Progenitor cell of endocrine pancreas (in vitro differentiated cells): ENCODE measurements at places on chromosomes 16 and 17. TPM values are rescaled to one million over a fixed set of nuclear protein-coding genes. Genes with fewer than 3 reads are reported as not detected.

DNA sequence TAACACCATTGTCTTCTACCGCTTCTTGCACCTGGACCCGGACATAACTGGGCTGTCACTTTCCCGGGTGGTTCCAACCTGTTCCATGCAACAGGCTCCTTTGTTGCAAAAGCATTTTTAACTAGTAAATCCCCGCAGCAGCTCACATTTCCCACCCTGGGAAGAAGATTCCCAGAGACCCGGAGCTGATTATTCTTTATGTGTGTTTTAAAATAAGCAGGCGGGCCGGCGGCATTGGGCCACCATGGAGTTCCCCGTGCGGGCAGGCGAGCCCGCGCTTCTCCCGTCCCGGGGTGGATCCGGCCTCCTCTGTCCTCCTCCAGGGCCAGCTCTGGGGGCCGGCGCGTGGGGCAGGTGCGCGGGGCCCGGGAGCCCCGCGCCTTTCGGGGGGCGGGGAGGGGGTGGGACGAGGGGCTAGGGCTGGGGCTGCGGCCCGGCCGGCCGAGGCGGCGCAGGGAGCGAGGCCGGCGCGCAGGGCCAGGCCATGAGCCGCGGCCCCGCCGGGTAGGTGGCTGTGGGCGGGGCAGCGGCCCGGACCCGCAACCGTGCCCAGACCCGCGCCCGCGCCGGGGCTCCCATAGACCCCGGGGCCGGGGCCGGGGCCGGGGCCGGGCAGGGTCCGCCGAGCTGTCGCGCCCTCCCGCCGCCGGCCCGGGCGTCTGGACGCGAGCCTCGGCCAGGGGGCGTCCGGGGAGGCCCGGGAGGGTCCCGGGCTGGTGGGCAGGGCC is 1.7 kb downstream of the CRAMP1 start:
- H3K4me1 ChIP-seq = peaks cover 31% of the 10 kb centered on the region
- no peaks in the 10 kb centered on the region for H3K27me3 ChIP-seq
- peaks cover 2% of the 10 kb centered on the region for H3K36me3 ChIP-seq
- DNase-seq = peak; percentile 18
- peak overlapping the region; percentile 86 for H3K4me3 ChIP-seq
- peak overlapping the region; percentile 93 for H3K27ac ChIP-seq

GRCh38 chr16:31085411-31085810 is 3.3 kb downstream of the PRSS53 start:
- H3K27me3 ChIP-seq = no peaks in the 10 kb centered on the region
- no peaks in the 10 kb centered on the region for H3K4me1 ChIP-seq
- H3K27ac ChIP-seq = no peak overlapping the region
- no peak overlapping the region for H3K4me3 ChIP-seq
- H3K36me3 ChIP-seq = no peaks in the 10 kb centered on the region

- no peaks in the 10 kb centered on the region for H3K4me1 ChIP-seq
- H3K27me3 ChIP-seq = no peaks in the 10 kb centered on the region
- no peak for DNase-seq
- H3K27ac ChIP-seq = no peak overlapping the region
Measured at GRCh38 chr16:552171-552570, 8.0 kb upstream of the PRR35 start.

GRCh38 chr17:29582772-29583171 is 6.7 kb downstream of the GIT1 start:
- no peak overlapping the region for H3K4me3 ChIP-seq
- DNase-seq = no peak
- no peaks in the 10 kb centered on the region for H3K27me3 ChIP-seq

- no peak overlapping the region for H3K4me3 ChIP-seq
- H3K4me1 ChIP-seq = peaks cover 31% of the 10 kb centered on the region
- H3K36me3 ChIP-seq = no peaks in the 10 kb centered on the region
- no peak overlapping the region for H3K27ac ChIP-seq
Measured at GRCh38 chr17:9144502-9145249, 123.4 kb downstream of the NTN1 start.

DNA sequence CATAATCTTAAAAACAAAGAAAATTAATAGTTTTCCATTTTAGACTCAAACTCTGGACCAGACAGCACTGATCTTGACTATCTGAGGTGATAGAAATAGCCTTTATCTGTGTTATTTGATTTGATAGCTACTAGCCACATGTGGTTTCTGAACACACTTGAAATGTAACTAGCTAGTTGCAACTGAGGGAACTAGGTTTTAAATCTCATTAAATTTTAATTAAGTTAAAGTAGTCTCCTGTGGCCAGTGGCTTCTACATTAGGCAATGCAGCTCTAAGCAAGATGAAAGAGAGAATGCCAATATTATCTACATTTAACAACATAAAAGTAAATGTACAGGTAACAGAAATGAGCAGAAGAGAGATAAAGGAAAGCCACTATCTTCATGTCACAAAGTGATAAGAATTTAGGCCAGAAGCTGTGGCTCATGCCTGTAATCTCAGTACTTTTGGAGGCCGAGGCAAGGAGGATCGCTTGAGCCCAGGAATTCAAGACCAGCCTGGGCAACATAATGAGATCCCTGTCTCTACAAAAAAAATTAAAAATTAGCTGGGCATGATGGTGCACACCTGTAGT is 11.2 kb upstream of the SPN start:
- no peak overlapping the region for H3K27ac ChIP-seq
- H3K4me1 ChIP-seq = no peaks in the 10 kb centered on the region
- no peaks in the 10 kb centered on the region for H3K36me3 ChIP-seq
- no peaks in the 10 kb centered on the region for H3K27me3 ChIP-seq

GRCh38 chr17:11598274-11599221 is at the start of gene DNAH9:
Gene DNAH9 (plus strand): TSS chr17:11598470. CDS start chr17:11598499, 29 bp downstream.
- H3K36me3 ChIP-seq = peaks cover 2% of the 10 kb centered on the region
- H3K27me3 ChIP-seq = peaks cover 22% of the 10 kb centered on the region
- peak within 1 kb of the TSS; percentile 69 for H3K4me3 ChIP-seq
- H3K4me1 ChIP-seq = peaks cover 5% of the 10 kb centered on the region
- H3K27ac ChIP-seq = peak within 1 kb of the TSS; percentile 29

GRCh38 chr17:74245145-74245831 is 28.7 kb upstream of the DNAI2 start:
- H3K36me3 ChIP-seq = no peaks in the 10 kb centered on the region
- H3K4me1 ChIP-seq = no peaks in the 10 kb centered on the region
- H3K27me3 ChIP-seq = peaks cover 27% of the 10 kb centered on the region

GRCh38 chr17:81403671-81404534 is 8.6 kb downstream of the BAHCC1 start:
- no peak overlapping the region for H3K27ac ChIP-seq
- H3K27me3 ChIP-seq = peaks cover 6% of the 10 kb centered on the region
- H3K4me1 ChIP-seq = peaks cover 21% of the 10 kb centered on the region

GRCh38 chr16:47461598-47462266 is 601 bp downstream of the PHKB start:
- DNase-seq = no peak
- peak overlapping the region; percentile 96 for H3K4me3 ChIP-seq
- H3K36me3 ChIP-seq = peaks cover 1% of the 10 kb centered on the region
- H3K4me1 ChIP-seq = peaks cover 30% of the 10 kb centered on the region

- DNase-seq = no peak
- no peak overlapping the region for H3K4me3 ChIP-seq
- H3K36me3 ChIP-seq = no peaks in the 10 kb centered on the region
- H3K27ac ChIP-seq = no peak overlapping the region
- H3K27me3 ChIP-seq = peaks cover 5% of the 10 kb centered on the region
- H3K4me1 ChIP-seq = peaks cover 21% of the 10 kb centered on the region
Measured at GRCh38 chr17:82299452-82299851, 18.0 kb downstream of the CD7 start.

DNA sequence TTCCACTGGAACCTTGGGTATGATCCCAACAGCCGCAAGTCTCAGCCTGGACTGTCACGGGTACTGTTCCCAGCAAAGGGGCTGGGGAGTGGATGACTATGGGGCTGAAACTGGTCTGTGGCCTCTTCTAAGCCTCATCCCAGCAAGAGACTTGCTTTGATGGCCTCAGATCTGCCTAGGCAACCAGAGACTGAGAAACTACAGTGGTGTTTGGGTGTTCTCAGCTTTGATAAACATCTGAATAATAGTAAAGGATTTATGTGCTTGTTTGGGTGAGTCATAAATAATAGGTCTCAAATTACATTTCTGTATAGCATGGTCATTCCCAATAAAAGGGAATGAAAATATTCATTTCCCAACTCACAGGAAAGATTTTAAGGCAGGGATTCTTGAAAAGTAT is 30.2 kb upstream of the ULK2 start:
- no peak overlapping the region for H3K4me3 ChIP-seq
- DNase-seq = no peak
- peaks cover 6% of the 10 kb centered on the region for H3K36me3 ChIP-seq
- no peak overlapping the region for H3K27ac ChIP-seq
- H3K27me3 ChIP-seq = no peaks in the 10 kb centered on the region

- H3K27ac ChIP-seq = no peak overlapping the region
- H3K4me1 ChIP-seq = peaks cover 11% of the 10 kb centered on the region
- no peak for DNase-seq
- peak overlapping the region; percentile 72 for H3K4me3 ChIP-seq
- H3K27me3 ChIP-seq = peaks cover 64% of the 10 kb centered on the region
- no peaks in the 10 kb centered on the region for H3K36me3 ChIP-seq
Measured at GRCh38 chr17:7651665-7652387, 1.1 kb downstream of the ATP1B2 start.

DNA sequence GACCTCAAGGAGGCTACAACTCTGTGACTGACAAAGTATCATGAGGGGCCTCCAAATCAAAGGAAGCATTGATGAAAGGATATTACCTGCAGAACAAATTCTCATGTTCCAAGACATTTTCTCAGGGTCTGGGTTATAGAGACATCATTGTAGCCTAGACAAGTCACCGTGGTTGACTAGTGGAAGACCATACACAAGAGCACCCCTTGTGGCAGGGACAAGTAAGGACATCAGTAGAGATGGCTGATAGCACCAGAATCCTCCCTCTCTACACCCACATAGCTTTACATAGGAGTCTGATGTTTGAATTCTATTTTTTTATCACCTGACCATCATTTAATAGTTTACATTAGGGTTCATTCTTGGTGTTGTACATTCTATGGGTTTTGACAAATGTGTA is 32.5 kb upstream of the CDH8 start:
- H3K36me3 ChIP-seq = no peaks in the 10 kb centered on the region
- H3K27ac ChIP-seq = no peak overlapping the region
- no peak for DNase-seq
- no peak overlapping the region for H3K4me3 ChIP-seq

- DNase-seq = peak; percentile 52
- no peaks in the 10 kb centered on the region for H3K36me3 ChIP-seq
- peaks cover 20% of the 10 kb centered on the region for H3K4me1 ChIP-seq
Measured at GRCh38 chr17:73645050-73645871, 1.0 kb upstream of the SDK2 start.

DNA sequence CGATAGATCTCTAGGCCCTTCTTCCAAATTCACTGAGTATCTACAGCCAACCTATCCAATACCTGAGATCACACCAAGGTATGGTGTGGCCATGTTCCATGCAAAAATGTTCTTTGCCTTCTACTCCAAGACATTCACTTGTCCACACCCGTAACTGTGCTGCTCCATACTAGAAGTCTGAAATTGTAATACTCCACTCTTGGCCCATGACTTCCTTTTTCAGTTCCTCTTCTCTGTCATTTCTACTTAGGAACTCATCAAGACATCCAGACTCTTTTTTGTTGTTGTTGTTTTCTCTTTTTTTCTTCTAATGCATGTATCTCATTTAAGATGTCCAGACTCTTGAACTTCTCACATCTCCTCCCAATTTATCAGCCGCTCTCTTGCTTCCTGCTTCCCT is 42.5 kb upstream of the KSR1 start:
- no peak overlapping the region for H3K4me3 ChIP-seq
- DNase-seq = no peak
- no peaks in the 10 kb centered on the region for H3K27me3 ChIP-seq
- no peak overlapping the region for H3K27ac ChIP-seq
- H3K36me3 ChIP-seq = no peaks in the 10 kb centered on the region

DNA sequence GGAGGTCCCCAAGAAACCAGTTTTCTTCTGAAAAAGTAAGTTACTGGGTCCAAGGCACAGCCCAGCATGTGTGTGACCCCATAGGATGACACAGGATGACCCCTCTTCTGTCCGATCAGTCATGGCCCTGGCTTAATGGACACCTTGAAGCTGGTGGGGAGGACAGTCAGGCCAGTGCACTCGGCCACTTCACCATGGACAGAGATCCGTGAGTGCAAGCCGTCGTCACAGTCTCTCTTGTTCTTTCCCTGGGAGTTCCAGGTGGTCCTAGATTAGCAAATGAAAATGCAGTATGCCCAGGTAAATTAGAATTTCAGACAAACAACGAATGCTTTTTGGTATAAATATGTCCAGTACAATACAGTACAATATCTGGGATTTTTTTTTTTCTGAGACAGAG is 1.4 kb upstream of the RNF222 start:
- no peak for DNase-seq
- no peak overlapping the region for H3K27ac ChIP-seq
- H3K4me3 ChIP-seq = no peak overlapping the region
- H3K36me3 ChIP-seq = no peaks in the 10 kb centered on the region
- H3K4me1 ChIP-seq = no peaks in the 10 kb centered on the region
- peaks cover 43% of the 10 kb centered on the region for H3K27me3 ChIP-seq

DNA sequence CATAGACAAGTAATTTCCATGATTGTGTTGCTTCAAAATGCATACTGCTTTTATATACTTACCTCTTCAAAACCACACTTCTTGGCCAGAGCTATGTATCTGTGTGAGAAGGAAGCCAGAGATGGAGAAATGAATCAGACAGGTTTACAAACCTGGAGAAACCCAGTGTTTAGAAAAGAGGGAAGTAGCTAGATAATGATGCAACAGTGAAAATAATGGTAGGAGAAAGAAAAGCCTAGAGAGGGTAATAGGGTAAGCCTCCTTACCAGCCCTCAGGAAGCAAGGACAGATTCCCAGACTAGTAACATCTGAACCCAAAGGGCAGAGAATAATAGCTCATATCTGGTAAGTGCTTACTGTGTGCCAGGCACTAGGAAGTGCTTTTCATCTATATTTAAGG is 250.3 kb upstream of the CDH11 start:
- H3K4me3 ChIP-seq = no peak overlapping the region
- H3K27ac ChIP-seq = no peak overlapping the region
- H3K36me3 ChIP-seq = peaks cover 1% of the 10 kb centered on the region

- H3K27me3 ChIP-seq = peaks cover 28% of the 10 kb centered on the region
- H3K36me3 ChIP-seq = peaks cover 10% of the 10 kb centered on the region
- H3K27ac ChIP-seq = peak overlapping the region; percentile 39
- H3K4me1 ChIP-seq = peaks cover 5% of the 10 kb centered on the region
- peak overlapping the region; percentile 71 for H3K4me3 ChIP-seq
- no peak for DNase-seq
Measured at GRCh38 chr17:17495536-17496188, 533 bp downstream of the RASD1 start.

GRCh38 chr17:81909966-81910839 is 996 bp downstream of the PCYT2 start:
- H3K4me3 ChIP-seq = peak overlapping the region; percentile 92
- no peaks in the 10 kb centered on the region for H3K27me3 ChIP-seq
- H3K27ac ChIP-seq = peak overlapping the region; percentile 97
- peak; percentile 45 for DNase-seq
- H3K4me1 ChIP-seq = peaks cover 10% of the 10 kb centered on the region
- H3K36me3 ChIP-seq = peaks cover 10% of the 10 kb centered on the region

GRCh38 chr17:42708588-42708987 is 26.3 kb downstream of the CNTNAP1 start:
- H3K4me3 ChIP-seq = no peak overlapping the region
- DNase-seq = no peak
- no peaks in the 10 kb centered on the region for H3K4me1 ChIP-seq
- peaks cover 24% of the 10 kb centered on the region for H3K36me3 ChIP-seq
- no peaks in the 10 kb centered on the region for H3K27me3 ChIP-seq

Gene GPR142
- total RNA-seq = 6.0 and 6.6 TPM in 2 replicates

Gene CIBAR2
- 0.43 and 0.80 TPM in 2 replicates for total RNA-seq

Gene HEATR9
- not detected in 2 replicates for total RNA-seq

Gene ARHGAP44
- total RNA-seq = 12.4 and 12.8 TPM in 2 replicates

Gene CIITA
- total RNA-seq = not detected in 2 replicates

Gene MYH3
- 4.4 and 5.6 TPM in 2 replicates for total RNA-seq

Gene PCTP
- 25.4 and 27.9 TPM in 2 replicates for total RNA-seq

Gene MYH11
- total RNA-seq = 0.31 TPM in 1 of 2 replicates, not detected in the other

Gene ZNF597
- total RNA-seq = 2.0 and 2.2 TPM in 2 replicates

Gene DLX4
- total RNA-seq = 1.9 and 2.4 TPM in 2 replicates

Gene NUTF2
- 167 and 177 TPM in 2 replicates for total RNA-seq

Gene CLEC18C
- total RNA-seq = 0.17 TPM in 1 of 2 replicates, not detected in the other

Gene G6PC3
- 57.3 and 58.7 TPM in 2 replicates for total RNA-seq

Gene CDR2L
- 17.2 and 17.8 TPM in 2 replicates for total RNA-seq

Gene RFFL
- 34.0 and 35.2 TPM in 2 replicates for total RNA-seq

Gene ACSM5
- not detected in 2 replicates for total RNA-seq
